ENCODE measurements at places on chromosomes 6 and 20.

DNA sequence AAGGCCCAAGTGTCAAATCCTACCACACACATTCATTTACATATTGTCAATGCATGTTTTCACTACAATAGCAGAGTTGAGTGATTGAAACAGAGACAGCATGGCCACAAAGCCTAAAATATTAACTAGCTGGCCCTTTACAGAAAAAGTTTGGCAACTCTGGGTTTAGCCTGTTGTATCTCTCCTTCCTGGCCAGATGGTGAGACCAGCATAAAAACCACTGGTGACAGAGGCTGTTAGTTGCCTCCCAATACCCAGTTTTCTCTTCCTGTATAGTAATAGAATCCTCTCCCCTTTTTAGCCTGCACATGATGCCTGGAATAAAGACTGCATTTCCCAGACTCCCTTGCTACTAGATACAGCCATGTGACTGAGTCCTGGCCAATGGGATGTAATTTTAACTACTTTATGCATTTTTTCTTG lies 100.0 kb upstream of the TAB2 start:
- no peak for DNase-seq

DNA sequence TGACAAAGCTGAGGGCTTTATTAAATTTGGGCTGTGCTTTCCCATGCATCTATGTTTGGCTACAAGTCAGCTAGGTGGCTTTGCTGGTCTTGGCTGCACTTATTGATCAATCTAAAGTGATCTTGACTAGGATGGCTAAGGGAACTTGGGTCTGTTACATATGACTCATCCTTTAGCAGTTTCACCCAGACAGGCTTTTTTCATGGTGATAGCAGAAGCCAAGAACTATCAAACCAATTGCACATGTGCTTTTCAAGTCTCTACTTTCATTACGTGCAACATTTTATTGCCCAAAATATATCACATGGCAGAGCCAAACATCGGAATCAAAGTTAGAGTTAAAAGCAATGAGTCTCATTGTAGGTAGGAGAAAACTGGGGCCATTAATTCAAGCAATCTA lies 626.3 kb downstream of the TENT5A start:
- DNase-seq = no peak

DNA sequence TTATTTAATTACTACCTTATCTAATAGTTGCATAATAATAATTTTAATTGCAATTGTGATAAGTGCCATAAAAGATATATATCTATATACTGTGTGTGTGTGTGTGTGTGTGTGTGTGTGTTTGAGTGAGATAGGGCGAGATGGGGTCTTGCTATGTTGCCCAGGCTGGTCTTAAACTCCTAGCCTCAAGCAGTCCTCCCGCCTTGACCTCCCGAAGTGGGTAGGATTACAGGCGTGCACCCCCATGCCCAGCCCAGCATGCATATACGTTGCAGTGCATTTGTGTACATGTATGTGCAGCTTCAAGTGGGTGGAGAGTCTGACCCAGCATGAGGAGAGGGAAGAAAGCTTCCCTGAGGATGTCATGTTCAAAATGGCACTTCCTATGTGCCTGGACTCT lies 4.6 kb upstream of the RIMS4 start:
- no peak for DNase-seq

DNA sequence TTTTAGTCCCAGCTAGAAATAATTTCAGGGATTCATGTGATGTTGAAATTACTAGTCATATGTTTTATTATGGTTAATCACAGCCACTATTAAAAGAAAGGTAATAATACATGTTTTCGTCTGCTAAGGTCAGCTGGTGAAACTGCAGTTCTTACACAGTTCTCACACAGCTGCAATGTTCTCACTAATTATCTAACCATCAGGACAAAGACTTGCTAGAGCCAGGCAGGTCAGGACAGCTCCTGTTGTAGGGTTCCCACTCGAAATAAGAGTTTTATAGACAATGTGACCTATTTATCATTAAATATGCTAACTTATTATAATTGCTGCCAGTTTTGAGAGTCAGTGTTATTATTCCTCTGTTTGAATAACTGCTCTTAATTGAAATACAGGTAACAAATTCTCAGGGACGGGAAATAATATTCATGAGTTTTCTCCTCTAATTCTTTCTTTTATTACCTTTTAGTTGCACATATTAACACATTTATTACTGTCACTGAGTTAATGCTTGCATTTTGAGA lies 97.9 kb downstream of the GJA1 start:
- DNase-seq = no peak

DNA sequence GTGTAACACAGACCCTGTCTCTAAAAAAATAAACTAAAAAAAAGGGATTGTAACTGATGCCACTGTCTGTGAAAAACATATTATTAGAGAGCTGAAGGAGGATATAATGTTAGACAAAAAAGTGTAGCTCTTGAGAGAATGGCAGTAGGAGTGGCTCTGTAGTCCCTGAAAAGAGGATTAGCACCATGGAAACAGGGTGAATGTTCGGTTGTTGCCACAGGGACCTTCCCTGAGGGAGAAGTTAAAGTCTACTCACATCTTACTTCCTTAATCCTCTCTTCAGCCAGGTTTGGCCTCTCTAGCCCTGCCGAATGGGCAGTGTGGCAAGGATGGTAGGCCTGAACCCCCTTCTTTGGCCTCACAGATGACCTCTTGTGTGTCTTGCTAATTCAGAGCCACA lies 12.1 kb downstream of the SCAND1 start:
- no peak for DNase-seq

GRCh38 chr6:37793067-37793466 lies 26.5 kb upstream of the ZFAND3 start:
- no peak for DNase-seq

DNA sequence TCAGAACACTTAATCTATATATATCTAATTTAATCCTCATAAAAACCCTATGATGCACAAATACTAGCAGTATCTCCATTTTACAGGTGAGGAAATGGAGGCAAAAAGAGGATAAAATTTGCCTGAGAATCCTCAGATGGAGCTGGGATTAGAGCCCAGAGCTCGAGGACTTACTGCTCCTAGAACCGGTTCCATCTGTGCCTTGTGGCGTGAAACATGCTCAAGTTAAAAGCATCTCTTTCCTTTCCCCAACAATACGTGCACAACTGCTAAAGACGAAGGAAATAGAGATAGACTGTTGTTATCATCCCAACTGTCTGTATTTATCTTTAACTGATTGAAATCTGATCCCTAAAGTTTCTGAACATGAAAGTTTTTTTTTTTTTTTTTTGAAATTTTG lies 367.6 kb upstream of the SOX4 start:
- no peak for DNase-seq

GRCh38 chr6:14444295-14444972 lies 326.9 kb downstream of the CD83 start:
- DNase-seq = no peak

DNA sequence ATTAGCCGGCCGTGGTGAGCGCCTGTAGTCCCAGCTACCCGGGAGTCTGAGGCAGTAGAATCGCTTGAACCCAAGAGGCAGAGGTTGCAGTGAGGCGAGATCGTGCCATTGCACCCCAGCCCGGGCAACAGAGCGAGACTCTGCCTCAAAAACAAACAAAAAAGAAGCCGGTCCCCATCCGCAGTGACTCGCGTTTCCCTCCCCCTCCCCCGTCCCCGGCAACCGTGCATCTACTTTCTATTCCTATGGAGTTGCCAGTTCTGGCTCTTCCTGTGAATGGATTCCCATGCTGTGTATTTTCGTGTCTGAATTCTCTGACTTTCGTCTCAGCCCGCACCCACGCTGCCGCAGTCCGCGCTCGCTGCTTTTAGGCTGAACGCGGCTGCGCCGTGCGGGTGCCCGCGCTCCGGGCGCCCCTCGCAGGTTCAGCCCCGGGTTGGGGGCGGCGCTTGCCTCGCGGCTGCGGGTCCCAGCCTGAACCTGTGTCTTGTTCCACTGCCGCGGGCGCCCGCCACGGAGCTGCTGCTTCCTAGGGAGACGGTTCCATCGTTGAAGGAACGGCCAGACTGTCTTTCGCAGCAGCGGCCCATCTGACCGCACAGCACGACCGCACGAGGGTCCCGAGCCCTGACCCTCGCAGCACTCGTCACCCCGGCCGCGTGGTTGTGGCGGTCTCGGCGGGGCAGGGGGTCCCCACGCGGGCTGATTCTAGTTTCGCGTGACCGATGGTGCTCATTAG lies 1.1 kb upstream of the MRGBP start:
- DNase-seq = peak; percentile 57

DNA sequence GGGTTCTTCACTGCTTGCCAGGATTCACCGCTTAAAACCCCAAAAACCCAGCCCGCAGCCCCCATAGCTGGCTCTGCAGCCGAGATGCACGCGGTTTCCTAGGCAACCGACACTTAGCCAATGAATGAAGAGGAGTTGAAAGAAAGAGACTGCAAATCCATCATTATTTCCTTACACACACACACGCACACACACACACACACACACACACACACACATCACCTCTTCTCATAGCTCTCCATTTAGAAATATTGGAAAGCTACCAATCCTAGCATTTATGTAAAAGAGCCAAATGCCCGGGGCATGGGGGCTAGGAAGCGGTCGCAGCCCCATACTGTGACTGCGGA lies 3.4 kb upstream of the TUBB2B start:
- no peak for DNase-seq

GRCh38 chr6:71444222-71444621 lies 155.6 kb downstream of the OGFRL1 start:
- DNase-seq = no peak

DNA sequence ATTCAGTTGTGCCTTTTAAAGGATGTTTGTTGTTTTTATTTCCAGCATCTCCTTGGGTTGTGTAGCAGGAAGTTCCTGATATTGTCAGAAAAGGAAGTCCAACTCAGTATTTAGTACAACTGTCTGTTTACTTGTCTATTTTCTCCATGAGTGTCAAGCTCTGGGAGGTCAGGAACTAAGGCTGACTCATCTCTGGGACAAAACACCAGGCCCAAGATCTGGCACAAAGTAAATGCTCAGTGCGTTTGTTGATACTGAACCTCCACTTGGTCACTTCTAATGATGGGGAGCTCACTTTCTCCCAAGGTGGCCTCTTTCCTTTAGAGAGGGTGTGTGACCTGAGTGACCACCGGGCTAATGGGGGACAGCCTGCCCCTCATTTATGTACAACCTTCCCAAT lies 12.6 kb upstream of the PIGU start:
- DNase-seq = no peak

DNA sequence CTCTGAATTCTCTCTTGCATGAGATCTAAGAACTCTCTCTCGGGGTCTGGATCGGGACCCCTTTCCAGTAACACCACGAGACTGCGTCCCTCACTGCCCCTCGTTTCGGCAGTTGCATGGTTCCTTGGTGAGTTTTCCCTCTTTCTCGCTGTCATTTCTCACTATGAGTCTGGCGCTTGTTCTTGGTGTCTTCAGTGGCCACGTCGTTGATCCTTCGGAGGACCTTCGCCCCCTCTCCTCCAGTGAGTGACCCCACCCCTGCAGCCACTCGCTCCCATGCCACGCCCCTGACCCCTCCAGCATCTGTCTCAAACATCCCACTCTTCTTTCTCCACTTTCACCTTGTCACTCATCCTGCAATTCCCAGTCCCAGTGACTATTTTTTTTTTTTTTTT lies 23.0 kb downstream of the SYNJ2 start:
- DNase-seq = no peak

GRCh38 chr6:107819964-107820337 lies 4.2 kb downstream of the SCML4 start:
- DNase-seq = no peak

Measured in stimulated activated CD4-positive, alpha-beta T cell treated with anti-CD3 and anti-CD28 coated beads, Interleukin-15, amount 100 ng/mL, for 1 hour (primary cell).